ENCODE measurements at places on chromosomes 11 and 22. TPM values are rescaled to one million over a fixed set of nuclear protein-coding genes. Genes with fewer than 3 reads are reported as not detected.

Gene PGA5
- 0.33 TPM for total RNA-seq

Gene GRIK4
- 2.2 TPM for total RNA-seq

GRCh38 chr11:16363706-16364105 is 7.4 kb upstream of the SOX6 start:
- no peak for DNase-seq
- no peaks in the 10 kb centered on the region for H3K4me1 ChIP-seq
- no peaks in the 10 kb centered on the region for H3K27me3 ChIP-seq
- no peaks in the 10 kb centered on the region for H3K36me3 ChIP-seq
- H3K27ac ChIP-seq = no peak overlapping the region
- no peak overlapping the region for H3K4me3 ChIP-seq

GRCh38 chr11:66841861-66842260 is 1.4 kb upstream of the RCE1 start:
- H3K4me3 ChIP-seq = peak overlapping the region; percentile 95
- H3K4me1 ChIP-seq = no peaks in the 10 kb centered on the region
- DNase-seq = no peak
- H3K27me3 ChIP-seq = no peaks in the 10 kb centered on the region

GRCh38 chr11:92533657-92534335 is 309.2 kb downstream of the FAT3 start:
- no peaks in the 10 kb centered on the region for H3K27me3 ChIP-seq
- H3K27ac ChIP-seq = no peak overlapping the region
- no peaks in the 10 kb centered on the region for H3K36me3 ChIP-seq

DNA sequence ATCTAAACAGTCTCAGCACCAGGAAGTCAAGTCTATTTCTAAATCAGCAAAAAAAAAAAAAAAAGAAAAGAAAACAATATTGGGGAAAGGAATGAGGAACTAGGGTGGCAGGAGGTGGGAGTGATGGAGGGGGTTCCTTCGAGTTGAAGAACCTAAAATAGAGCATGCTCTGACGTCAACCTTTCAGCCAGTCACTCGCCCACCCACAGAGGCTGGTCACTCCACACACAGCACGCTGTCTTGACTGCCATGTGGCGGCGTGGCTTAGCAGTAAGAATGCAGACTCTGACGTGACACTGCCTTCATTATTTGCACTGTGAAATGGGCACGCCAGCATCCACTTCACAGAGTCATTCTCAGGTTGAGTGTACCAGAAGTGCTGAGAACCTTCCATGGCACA is 48.3 kb downstream of the LARGE1 start:
- no peaks in the 10 kb centered on the region for H3K36me3 ChIP-seq
- peaks cover 8% of the 10 kb centered on the region for H3K4me1 ChIP-seq
- H3K27me3 ChIP-seq = no peaks in the 10 kb centered on the region

- H3K27me3 ChIP-seq = no peaks in the 10 kb centered on the region
- peak overlapping the region; percentile 79 for H3K4me3 ChIP-seq
- H3K4me1 ChIP-seq = no peaks in the 10 kb centered on the region
- H3K36me3 ChIP-seq = peaks cover 5% of the 10 kb centered on the region
- DNase-seq = no peak
These were observed 859 bp upstream of the ACCS start for GRCh38 chr11:44065161-44065661.

DNA sequence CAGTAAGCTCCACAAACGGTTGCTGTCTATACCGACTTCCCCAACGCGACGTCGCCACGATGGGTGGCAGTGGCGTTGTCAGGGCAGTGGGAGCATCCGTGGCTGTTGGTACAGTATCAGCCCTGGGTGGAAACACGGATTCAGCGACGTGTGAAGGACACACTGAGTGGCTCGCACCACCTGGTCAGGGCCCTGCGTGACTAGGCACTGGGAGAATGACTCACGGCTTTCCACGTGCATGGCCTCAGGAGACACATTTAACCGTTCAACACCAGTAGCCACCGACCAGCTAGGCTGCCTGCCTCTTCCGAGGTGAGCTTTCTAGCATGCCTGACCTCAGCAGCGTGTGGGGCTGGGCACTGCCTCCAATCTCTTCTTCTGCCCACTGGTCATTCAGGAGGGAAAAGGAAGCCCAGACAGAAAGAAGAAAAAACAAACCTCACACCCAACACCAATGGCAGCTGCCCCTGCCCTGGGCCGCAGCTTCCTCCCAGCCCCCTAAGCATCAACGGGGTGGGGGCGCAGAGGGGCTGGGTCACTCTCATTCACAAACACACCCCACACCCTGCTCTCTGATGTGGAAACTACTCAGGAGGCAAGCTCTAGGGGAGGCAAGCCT is 59.0 kb downstream of the MYH9 start:
- no peaks in the 10 kb centered on the region for H3K27me3 ChIP-seq
- no peak for DNase-seq
- H3K4me3 ChIP-seq = peak overlapping the region; percentile 49
- H3K27ac ChIP-seq = peak overlapping the region; percentile 70

DNA sequence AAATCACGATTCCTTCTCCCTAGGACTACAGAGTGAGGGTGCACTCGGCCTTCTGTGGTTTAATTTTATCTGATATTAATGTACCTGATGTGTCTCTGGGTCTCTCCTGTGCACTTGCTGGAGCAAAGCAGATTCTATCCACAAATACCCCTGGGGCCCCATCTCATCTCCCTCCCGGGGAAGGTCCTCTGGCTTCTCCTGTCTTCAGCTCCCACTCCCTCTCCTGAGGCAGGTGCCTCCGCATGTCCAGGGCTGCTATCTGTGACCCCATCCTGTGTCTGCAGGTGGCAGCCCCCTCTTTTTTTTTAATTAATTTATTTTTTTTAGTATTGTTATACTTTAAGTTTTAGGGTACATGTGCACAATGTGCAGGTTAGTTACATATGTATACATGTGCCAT is 558.7 kb downstream of the BRD1 start:
- no peak overlapping the region for H3K4me3 ChIP-seq
- peaks cover 3% of the 10 kb centered on the region for H3K36me3 ChIP-seq
- H3K27me3 ChIP-seq = peaks cover 5% of the 10 kb centered on the region
- no peak overlapping the region for H3K27ac ChIP-seq
- DNase-seq = no peak

- H3K27me3 ChIP-seq = no peaks in the 10 kb centered on the region
- no peaks in the 10 kb centered on the region for H3K4me1 ChIP-seq
- DNase-seq = no peak
- no peak overlapping the region for H3K4me3 ChIP-seq
- no peak overlapping the region for H3K27ac ChIP-seq
- H3K36me3 ChIP-seq = no peaks in the 10 kb centered on the region
These were observed 9.3 kb upstream of the FCHSD2 start for GRCh38 chr11:73151416-73151815.

Data from H9 (cell line).